Activated T-helper 17 cell treated with anti-CD3 and anti-CD28 coated beads, Interleukin-2, amount 50 U/mL, for 72 hours (primary cell): ENCODE measurements at places on chromosomes 4 and X.

GRCh38 chr4:96654045-96654444, 814.2 kb downstream of the PDHA2 start:
- no peaks in the 10 kb centered on the region for H3K36me3 ChIP-seq
- H3K27ac ChIP-seq, result no peak overlapping the region
- ATAC-seq, result no peak

- H3K36me3 ChIP-seq, result no peaks in the 10 kb centered on the region
- no peak overlapping the region for H3K4me3 ChIP-seq
- H3K4me1 ChIP-seq, result no peaks in the 10 kb centered on the region
- no peak overlapping the region for H3K27ac ChIP-seq
- ATAC-seq, result no peak
Observed at GRCh38 chrX:67635424-67635823, 91.6 kb downstream of the AR start.

- no peaks in the 10 kb centered on the region for H3K4me1 ChIP-seq
- ATAC-seq, result no peak
Observed at GRCh38 chr4:171719691-171720090, 93.5 kb upstream of the GALNTL6 start.

DNA sequence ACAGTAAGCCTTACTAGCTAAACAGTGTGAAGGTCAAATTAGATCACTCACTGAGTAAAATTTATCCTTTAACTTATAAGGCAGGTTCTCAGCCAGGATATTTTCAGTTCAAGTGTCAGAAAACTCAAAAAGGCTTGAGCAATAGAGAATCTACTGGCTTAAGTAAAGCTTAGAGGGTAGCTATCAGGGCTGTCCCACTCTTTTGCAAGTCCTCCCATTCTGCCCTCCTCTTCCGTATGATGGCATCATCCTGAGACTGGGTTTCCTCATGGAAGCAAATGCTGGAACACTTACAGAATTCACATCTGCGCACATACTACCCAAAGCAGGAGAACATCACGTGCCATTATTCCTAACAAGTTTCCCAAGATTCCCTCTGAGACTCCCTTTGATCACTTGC, 55.0 kb downstream of the FBXL5 start:
- H3K36me3 ChIP-seq, result peaks cover 45% of the 10 kb centered on the region
- H3K4me1 ChIP-seq, result no peaks in the 10 kb centered on the region
- no peak for ATAC-seq
- H3K27me3 ChIP-seq, result no peaks in the 10 kb centered on the region
- no peak overlapping the region for H3K27ac ChIP-seq

DNA sequence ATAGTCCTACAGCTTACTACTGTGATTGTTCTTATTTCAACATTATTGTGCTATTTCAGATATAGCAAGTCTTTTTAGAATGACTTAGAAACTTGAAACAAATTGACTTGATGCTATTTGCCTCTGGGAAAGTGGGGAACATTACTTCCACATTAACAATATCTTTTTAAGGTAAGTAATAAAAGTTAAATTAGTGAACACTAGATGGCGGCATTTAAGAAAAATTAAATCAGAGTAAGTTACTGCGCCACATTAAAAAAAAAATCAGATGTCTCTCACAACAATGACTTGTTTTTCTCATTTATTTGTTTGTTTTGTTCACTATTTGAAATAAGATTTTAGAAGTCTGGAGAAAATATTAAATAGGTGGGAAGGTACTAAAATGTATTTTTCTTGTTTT, 1026.9 kb upstream of the SLIT2 start:
- no peaks in the 10 kb centered on the region for H3K27me3 ChIP-seq
- H3K4me1 ChIP-seq, result no peaks in the 10 kb centered on the region
- ATAC-seq, result no peak
- no peak overlapping the region for H3K27ac ChIP-seq
- no peaks in the 10 kb centered on the region for H3K36me3 ChIP-seq
- no peak overlapping the region for H3K4me3 ChIP-seq

- no peaks in the 10 kb centered on the region for H3K4me1 ChIP-seq
- no peak overlapping the region for H3K4me3 ChIP-seq
- no peaks in the 10 kb centered on the region for H3K27me3 ChIP-seq
Observed at GRCh38 chrX:8627796-8628195, 104.1 kb downstream of the ANOS1 start.

- no peaks in the 10 kb centered on the region for H3K36me3 ChIP-seq
- no peaks in the 10 kb centered on the region for H3K27me3 ChIP-seq
- H3K27ac ChIP-seq, result no peak overlapping the region
- no peak overlapping the region for H3K4me3 ChIP-seq
- no peak for ATAC-seq
- no peaks in the 10 kb centered on the region for H3K4me1 ChIP-seq
Observed at GRCh38 chrX:57674861-57675260, 5.2 kb downstream of the NLRP2B start.

DNA sequence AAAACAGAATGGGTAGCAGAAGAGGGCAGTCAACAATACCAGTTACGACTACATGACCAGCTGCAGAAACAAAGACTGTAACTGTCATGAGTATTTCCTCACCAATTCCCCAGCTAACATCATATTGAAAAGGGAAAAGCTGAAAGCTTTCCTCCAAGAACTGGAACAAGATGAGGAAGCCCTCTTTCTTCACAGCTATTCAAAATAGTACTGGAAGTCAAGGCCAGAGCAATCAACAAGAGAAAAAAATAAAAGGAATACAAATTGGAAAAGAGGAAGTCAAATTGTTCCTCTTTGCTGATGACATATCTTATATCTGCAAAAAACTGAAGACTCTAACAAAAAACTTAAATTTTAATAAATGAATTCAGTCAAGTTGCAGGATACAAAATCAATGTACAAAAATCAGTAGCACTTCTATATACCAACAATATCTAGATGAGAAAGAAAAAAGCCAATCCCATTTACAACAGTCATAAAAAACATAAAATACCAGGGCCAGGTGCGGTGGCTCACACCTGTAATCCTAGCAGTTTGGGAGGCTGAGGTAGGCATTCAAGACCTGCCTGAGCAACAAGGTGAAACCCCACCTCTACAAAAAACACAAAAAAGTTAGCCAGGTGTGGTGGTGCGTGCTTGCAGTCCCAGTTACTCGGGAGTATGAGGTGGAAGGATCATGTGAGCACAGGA, 125.4 kb downstream of the ATP8A1 start:
- ATAC-seq, result no peak
- H3K36me3 ChIP-seq, result peaks cover 58% of the 10 kb centered on the region
- H3K4me3 ChIP-seq, result no peak overlapping the region
- H3K4me1 ChIP-seq, result peaks cover 5% of the 10 kb centered on the region

GRCh38 chr4:5969777-5970176, 48.5 kb downstream of the C4orf50 start:
- peaks cover 6% of the 10 kb centered on the region for H3K27me3 ChIP-seq
- H3K4me1 ChIP-seq, result no peaks in the 10 kb centered on the region
- no peak overlapping the region for H3K4me3 ChIP-seq
- H3K36me3 ChIP-seq, result no peaks in the 10 kb centered on the region
- no peak for ATAC-seq

DNA sequence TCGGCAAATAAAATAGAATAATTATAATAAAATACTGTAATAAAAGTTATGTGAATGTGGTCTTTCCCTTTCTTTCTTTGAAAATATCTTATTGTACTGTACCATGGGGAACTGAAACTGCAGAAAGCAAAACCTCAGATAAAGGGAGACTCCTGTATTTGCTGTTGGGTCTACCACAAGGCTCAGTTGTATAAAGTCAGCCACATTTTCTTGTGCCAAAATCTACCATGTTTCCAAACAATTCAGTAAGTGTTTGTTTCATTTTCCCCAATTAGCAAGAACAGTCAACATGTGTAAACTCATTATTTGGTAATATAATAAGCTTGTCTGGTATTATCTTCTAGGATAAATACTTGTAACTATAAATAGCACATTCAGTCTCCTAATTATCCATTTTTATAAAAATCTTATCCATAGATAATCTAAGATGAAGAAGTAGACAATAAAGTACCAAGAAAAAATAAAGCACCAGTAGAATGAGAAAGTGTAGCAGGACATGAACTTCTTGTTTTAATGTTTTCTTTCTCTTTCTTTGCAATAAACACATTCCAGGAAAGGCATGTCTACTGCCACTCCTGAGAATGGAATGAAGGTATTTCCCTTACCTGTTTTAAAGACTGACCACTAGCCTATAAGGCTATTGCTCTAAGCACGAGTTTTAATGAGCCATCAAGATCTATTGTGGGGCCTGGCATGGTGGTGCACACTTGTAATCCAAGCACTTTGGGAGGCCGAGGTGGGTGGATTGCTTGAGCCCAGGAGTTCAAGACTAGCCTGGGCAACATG, 15.0 kb upstream of the OTUD4 start:
- no peak overlapping the region for H3K27ac ChIP-seq
- peaks cover 15% of the 10 kb centered on the region for H3K27me3 ChIP-seq
- H3K36me3 ChIP-seq, result no peaks in the 10 kb centered on the region
- no peaks in the 10 kb centered on the region for H3K4me1 ChIP-seq
- no peak for ATAC-seq
